ENCODE measurements at places on chromosomes 11 and 22.
A peak's percentile ranks its signal among the peaks of the same experiment; 100 is the strongest.

DNA sequence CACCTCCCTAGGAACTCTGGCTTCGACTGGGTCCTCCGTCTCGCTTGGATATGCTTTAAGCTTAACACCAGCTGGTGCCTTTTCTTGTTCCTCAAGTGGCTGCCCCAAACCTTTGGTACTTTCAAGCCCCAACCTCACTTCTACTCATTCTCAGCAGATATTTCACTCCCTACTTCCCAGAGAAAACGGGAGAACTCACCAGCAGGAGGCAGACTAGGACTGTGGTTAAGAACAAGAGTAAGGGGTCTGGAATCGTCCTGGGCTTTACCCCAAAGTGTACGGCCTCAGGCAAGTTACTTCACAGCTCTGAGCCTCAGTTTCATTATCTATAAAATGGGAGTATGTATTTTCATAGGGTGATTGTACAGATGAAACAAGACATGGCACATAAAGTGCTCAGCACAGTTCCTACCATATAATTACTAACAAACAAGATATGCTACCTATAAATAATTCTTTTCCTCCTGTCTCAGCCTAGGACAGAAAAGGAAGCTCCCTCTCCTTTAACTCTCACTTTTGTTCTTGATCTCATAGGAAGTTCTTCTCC is 37.8 kb downstream of the PAMR1 start:
- no peak for DNase-seq

GRCh38 chr11:36818410-36818809 is 220.4 kb upstream of the RAG2 start:
- no peak for DNase-seq

DNA sequence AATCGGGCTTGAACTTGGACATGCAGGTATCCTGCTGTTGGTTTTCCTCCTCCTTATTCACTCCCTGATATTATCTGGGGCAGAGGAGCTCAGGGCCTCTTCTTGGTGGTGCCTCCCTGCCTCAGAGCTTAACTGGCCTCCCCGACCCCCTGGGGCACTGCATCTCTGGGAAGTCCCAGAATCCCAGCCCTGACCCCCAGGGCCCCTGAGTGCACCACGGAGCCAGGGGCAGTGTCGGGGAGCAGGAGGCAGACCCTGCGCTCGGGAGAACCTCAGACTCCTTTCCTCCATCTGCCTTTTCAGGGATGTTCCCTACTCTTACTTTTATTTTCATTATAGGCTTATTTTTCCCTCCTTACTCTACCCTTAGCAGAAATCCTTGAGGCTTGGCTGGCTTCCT is 537.0 kb downstream of the BRD1 start:
- no peak for DNase-seq

DNA sequence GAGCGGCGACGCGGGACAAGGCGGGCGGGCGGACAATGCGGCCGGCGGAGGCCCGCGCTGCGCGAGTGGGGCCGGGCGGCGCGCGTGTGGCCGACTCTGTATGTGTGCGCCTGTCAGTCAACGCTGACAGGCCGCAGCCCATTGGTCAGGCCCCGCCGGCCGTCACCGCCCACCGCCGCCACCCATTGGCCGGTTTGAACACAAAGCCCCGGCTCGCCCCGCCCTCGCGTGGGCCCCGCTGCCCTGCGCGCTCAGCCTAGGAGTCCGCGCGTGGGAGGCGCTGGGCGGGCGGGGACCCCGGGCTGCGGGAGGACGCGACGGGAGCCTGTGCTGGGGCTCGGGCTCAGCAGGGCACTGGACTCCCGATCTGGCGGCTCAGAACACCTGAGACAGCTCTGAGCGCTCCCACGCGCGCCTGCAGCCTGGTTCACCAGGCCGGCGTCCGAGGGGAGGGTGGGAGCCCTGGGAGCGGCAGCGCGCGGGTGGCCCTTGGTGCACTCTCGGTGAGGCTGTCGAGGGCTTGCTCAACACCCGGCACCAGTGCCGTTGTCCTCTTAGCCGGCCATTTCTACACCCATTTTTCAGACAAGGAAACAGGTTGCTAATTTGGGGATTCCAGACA is at the start of gene SUN2:
Gene SUN2, minus strand, starts transcription at position 88 of the 622 bp plus-strand sequence. CDS start 3,370 bp downstream, outside the sequence.
- DNase-seq = peak; percentile 65

GRCh38 chr11:36261094-36261493 is 28.1 kb downstream of the COMMD9 start:
- DNase-seq = no peak

Data from T1000 (cell line).